ENCODE measurements at places on chromosomes 12 and 14.

- DNase-seq, result no peak
These were observed 21.1 kb downstream of the TCTN1 start for GRCh38 chr12:110635055-110635454.

GRCh38 chr12:100926669-100927248, 132.2 kb downstream of the ANO4 start:
- DNase-seq, result peak; percentile 7

DNA sequence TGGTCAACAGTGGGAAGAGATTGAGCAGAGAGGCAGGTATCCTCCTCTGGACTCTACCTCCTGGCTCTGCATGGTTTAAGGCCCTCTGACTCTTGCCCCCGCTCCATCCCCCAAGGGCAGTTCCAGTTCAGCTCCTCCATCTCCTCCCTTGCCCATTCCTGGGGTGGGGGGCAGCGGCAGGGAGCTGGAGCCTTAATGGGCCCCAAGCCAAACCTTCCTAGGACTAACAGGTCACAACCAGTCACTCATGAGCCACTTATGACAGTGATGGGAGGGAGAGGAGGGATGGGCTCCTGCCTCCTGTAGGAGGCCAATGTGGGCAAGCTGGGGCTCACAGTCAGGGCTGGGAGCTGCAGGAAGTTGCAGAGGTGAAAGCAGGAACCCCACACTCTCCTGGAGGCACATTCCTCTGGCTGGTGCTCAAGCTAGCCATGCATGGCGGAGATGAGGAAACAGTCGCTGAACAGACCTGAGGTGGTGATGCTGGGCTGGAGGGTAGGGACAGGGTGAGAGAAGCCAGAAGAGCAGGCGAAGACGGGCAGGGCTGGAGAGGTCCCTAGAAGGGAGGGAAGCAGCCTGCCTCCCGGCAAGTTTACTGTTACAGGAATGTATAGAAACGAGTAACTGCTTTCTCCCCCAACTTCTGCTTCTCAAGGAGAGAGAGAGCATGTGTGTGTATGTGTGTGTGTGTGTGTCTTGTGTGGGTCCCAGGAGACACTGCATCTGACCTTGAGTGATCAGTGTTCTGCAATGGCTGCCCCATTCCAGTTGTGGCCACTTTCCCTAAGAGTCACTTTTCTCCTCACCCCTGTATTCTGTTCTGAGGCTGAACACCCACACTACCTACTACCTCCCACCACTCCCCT, 5.0 kb upstream of the RAPGEF3 start:
- DNase-seq, result no peak

GRCh38 chr12:12486661-12487240, 75.9 kb downstream of the DUSP16 start:
- no peak for DNase-seq

- DNase-seq, result peak; percentile 73
These were observed at the start of gene CFAP73 for GRCh38 chr12:113149361-113150150. Gene CFAP73 (plus strand): TSS chr12:113149724. CDS start chr12:113149858, 134 bp downstream.

DNA sequence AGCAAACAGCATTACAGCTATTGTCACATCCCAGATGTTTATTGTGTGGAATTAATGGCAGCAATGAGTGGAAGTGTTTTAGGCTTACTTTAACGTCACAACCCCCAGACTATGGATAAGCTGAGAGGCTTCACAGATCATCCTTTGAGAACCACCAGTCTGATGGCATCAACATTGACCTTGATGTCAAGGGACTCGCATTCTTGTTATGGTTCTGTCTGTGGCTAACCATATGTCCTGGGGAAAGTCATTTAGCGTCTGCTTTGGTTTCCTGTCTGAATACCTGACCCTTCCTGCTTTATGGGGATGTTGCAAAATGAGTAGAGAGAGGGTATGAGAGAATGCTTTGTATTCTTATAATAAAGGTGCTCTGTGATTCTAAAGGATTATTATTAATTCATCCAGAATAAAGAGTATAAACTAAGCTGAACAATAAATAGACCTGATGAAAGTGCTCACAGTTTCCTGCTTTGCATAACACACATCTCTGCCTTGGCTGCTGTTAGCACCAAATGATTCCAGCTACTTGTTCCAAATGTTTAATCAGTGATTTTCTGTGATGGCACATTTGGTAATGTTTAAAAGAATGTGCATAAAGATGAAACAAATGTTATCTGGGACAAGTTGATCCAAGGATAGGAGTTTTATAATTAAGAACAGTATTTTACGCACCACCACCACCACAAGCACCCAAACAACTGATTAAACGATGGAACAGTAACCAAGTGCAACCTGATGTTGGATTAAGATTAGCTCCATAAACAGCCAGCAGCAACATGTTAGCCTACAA, 116.9 kb upstream of the LRIG3 start:
- no peak for DNase-seq

DNA sequence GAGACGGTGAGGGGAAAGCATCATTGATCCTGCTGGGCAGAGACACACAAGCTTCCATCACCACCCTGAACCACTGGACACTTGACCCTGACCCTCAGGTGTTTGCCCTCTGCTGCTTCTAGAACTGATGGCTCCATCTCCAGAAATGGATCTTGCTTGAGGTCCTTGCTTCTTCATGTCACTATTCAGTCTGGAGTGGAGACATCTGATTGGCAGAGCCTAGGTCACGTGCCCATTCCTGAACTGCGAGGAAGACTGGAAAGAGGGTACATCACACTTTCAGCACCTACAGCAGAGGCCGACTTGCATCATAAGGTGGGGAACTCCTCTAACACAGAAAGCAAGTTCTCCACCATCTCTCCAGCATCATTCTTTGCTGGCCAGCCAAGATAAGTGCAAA, 106.7 kb upstream of the COCH start:
- DNase-seq, result no peak

GRCh38 chr12:127041985-127042625, 1224.9 kb upstream of the TMEM132C start:
- no peak for DNase-seq

- no peak for DNase-seq
These were observed 12.6 kb downstream of the RASSF8 start for GRCh38 chr12:25970916-25971653.

DNA sequence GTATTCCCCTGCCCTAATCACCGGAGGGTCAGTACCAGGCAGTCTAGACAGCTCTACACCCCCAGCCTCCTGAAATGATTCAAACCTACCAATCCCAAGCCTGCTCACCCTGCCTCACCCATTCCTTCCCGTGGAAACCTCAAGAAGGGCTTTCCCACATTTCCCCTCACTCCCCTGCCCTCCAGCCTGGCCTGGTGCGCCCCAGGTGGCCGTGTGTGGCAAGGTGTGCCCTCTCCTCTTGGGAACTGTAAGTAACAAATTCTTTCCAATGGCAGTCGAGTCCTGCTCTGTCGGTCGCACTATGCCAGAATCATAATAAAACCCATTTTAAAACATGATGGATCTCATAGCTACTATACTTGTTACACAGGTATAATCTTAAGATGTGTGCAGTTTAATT, 13.9 kb upstream of the DEGS2 start:
- no peak for DNase-seq

DNA sequence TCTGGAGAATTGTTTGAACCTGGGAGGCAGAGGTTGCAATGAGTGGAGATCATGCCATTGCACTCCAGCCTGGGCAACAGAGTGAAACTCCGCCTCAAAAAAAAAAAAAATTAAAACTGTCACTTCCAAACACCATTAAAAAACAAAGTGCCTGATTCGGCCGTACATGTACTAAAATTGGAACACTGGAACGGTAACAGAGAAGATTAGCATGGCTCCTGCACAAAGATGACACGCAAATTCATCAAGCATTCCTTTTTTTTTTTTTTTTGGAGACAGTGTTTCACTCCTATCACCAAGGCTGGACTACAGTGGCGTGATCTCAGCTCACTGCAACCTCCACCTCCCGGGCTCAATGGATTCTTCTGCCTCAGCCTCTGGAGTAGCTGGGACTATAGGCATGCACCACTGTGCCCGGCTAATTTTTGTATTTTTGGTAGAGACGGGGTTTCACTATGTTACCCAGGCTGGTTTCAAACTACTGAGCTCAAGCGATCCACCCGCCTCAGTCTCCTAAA, 40.2 kb upstream of the SINHCAF start:
- DNase-seq, result no peak

DNA sequence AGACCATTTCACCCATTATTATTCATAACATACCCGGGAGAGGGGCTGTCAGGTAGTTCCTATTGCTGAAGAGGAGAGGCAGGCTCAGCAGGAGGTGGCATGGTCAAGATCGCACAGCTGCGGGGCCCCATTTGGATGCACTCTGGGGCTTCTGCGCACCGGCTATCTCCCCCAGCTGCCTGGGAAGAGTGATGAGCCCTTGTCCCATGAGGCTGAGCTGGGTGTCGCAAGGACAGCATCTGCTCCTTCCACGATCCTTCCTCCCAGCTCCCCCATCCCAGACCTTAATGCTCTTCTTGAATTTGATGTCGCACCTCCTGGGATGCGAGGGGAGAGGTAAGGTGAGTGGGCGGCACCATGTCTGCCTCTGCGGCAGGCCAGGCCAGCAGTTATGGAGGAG, 62.6 kb downstream of the SLC24A4 start:
- no peak for DNase-seq

DNA sequence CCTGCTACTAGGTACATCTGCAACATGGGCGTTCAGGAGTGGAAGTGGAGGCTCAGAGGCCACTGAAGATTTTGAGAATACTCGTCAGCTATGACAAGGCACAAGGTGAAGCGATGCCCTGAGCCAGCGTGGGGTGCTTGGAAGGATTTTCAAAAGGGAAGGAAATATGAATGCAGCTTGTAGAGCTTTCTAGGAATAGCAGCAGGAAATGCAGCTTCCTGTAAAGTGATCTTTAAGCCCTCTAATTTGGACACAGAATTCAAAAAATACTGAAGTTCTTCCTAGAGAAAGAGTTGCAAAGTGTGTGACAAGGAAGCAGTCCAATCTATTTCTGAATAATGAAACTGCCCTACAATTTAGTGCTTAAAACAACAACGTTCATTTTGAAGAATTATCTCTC, 13.2 kb upstream of the C1S start:
- DNase-seq, result no peak

DNA sequence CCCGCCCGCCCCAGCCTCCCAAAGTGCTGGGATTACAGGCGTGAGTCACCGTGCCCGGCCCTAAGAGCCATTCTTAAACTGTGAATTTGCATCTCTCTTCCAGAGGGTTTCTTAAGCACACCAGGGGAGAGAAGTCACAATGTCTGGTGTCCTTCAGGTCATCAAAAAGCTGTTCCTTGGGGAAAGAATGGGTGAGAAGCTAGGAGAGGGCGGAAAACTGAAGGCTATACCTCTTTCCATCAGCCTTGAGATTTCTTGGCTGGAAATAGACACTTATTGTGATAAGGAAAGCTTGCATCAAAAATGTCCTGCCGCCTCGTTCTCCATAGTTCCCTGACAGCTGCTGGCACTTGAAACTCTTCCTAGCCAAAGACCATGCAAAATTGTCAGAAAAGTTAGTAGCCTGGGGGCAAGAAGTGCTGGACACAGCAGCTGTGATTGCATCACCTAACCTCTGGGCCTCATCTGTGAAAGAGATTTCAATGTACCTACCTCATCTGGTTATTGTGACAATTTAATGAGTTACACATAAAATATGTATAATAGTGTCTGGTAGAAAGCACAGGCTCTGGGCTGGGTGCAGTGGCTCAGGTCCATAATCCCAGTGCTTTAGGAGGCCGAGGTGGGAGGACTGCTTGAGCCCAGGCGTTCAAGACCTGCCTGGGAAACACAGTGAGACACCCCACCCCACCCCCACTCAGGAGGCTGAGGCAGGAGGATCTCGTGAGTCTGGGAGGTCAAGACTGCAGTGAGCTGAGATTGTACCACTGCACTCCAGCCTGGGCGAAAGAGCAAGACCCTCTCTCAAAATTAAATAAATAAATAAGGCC, 9.7 kb upstream of the UBC start:
- peak; percentile 25 for DNase-seq

DNA sequence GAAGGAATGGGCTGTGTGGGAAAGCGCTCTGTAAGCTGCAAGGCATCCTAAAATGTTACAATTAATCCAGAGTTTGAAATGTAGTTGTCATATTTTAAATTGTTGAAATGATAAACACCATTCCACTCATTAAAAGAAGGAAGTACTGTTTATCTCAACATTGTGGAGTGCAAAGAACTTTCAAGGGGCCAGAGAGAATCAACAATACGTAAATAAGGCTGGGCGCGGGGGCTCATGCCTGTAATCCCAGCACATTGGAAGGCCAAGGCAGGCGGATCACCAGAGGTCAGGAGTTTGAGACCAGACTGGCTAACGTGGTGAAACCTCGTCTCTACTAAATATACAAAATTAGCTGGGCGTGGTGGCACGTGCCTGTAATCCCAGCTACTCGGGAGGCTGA, 24.5 kb downstream of the NR1H4 start:
- DNase-seq, result no peak

- DNase-seq, result no peak
These were observed 18.6 kb downstream of the LTBP2 start for GRCh38 chr14:74593241-74593953.

DNA sequence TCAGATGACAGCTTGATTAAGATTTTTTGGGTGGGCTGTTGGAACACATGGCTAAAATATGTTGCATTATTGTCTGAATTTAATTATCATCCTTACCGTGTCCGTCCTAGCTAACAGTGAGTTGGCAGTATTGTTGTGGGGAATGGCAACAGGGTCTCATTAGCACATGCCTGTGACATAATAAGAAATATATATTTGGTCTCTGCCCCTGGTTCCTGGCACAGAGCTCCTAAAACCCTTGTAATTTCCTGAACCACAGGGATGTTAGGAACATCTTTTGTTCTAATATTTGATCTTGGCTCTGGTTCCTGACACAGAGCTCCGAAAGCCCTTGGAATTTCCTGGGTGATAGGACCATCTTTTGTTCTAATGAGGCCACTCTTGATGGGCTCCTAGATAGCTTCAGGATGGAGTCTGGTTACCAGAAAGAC, 76.0 kb downstream of the SYNE2 start:
- no peak for DNase-seq

GRCh38 chr12:34386621-34387255, 364.4 kb downstream of the ALG10 start:
- DNase-seq, result no peak

GRCh38 chr14:50299585-50299984, 12.4 kb downstream of the L2HGDH start:
- no peak for DNase-seq

DNA sequence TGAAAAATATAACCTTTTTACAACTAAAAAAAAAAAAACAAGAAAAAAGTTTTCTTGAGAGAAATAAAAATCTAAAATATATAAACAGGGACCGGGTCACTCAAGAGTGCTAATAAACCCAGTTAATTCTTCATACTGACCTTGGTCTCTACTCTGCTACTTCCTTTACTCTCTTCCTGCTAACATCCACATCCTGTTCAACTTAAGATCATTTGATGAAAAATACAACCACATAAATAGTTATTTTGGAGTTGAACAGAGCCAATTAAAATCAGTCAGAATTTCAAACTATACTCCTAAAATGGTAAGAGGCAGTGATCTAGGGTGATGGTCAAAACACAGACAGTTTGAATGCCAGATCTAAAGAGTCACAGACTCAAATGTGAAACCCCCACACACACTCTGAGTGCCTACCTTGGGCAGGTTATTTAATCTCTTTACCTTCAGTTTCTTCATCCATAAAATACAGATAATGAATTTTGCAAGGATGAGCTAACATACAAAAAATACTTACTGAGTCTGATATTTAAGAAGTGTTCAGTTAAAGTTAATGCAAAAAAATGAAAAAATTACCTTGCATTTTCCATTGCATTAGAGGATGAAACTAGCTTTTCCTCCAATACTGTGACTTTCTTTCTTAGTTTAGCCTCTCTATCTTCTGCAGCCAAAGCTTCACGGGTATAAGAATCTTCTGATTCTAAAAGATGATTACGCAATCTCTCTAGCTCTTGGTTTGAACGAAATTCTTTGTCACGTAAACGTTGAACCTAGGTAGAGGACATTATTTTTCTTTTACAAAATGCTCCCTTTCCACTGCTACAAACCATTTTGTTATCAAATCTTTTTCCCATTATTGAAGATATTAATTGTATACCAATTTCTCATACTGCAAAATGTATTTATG, 40.9 kb downstream of the TRIP11 start:
- DNase-seq, result no peak
